ENCODE measurements at places on chromosomes 5 and 9.
A peak's percentile ranks its signal among the peaks of the same experiment; 100 is the strongest.

GRCh38 chr9:79154806-79155205 is 417.0 kb upstream of the TLE4 start:
- DNase-seq = no peak

GRCh38 chr5:27472871-27473270 is 434.5 kb upstream of the CDH9 start:
- DNase-seq = no peak

GRCh38 chr5:145775893-145776444 is 59.2 kb downstream of the PRELID2 start:
- DNase-seq = no peak

GRCh38 chr9:130499804-130500263 is 55.1 kb downstream of the ASS1 start:
- DNase-seq = no peak

DNA sequence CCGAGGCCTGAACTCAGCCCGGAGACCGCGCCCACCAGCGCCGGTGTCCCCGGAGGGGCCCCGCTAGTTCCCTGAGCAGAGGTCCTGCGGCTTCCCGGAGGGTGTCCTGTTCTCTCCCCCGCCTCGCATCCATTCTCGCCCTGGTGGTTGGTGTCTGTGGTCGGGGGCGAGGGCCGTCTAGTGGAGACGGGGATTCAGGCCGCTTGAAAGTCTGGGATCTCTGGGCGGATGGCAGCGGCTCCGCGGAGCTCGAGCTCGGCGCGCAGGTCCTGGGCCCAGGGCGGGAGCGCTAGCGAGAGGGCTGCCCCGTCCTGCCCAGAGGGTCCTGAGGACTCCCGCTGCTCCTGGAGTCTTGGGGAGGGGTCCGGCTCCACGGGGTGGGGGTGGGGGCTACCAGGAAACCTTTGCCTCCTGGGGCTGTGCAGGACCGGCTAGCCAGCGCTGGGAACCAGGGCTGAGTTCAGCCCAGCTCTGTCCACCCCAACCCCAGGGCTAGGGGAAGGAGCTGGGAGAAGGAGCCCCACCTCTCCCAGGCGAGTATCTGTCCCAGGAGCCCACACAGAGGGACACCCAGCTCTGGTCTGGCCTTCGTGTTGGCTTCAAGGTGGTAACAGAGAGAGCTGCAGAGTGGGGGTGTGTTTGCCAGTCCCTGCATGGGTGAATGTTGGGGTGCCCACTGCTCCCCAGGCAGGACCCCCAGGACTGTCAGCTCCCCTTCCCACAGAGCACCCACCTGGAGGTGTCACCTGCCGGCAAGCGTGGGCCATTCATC is 4.0 kb downstream of the TOR4A start:
- no peak for DNase-seq

DNA sequence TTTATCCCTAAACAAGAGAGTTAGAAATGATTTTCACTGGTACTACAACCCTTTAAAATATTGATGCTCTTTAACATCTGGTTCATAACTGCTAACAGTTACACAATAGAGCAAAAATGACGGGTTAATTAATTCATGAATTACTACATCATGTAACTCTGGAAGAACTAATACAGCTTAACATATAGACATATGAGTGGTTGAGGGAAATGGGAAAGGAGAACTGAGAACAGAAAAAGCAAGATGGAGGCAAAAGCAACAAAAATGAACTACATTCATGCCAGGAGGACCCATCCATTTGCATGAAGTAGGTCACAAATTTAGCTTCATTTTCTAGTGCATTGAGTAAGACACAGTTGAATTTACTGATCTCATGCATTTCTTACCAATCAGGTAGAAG is 61.8 kb downstream of the C9 start:
- peak; percentile 16 for DNase-seq

GRCh38 chr5:168951769-168952168 is 349.2 kb downstream of the SLIT3 start:
- no peak for DNase-seq

DNA sequence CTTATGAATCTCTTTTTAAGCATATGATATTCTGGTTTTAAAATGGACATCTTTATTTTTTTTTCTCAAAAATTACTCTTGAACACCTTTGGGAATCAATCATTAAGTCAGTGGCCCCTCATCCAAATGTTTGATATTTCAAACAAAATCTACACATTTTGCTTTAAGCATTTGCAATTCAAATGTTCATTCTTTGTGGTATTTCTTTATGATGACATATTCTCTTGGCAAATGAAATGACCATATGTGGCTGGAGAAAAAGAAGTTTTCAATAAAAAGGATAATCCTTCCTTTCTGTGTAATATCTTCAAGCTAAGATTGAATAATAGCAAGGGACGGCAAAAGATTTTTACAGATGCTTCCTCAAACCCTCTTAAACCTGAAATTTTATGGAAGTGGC is 420.8 kb downstream of the MTRR start:
- DNase-seq = no peak

- no peak for DNase-seq
Measured at GRCh38 chr9:131238402-131239021, 37.8 kb downstream of the FAM78A start.

DNA sequence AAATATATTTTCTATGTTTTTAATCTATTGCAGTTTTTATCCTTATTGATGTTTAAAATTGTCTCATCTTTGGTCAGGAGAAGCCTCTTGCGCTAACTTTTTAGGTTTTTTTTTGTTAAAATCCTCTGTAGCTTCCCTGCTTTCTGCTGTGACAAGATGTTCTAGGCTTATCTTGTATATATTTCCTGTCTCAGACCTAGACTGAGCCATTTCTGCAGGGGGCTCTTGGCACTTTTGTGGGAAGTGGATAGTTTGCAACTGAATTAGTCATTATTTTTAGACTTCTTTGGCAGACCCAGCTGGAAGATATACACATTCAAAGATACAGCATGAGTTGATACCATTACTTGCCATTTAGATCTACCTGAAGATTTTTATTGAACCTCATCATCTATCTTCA is 28.8 kb downstream of the TCERG1 start:
- DNase-seq = no peak

GRCh38 chr5:128378632-128379031 is 159.4 kb downstream of the FBN2 start:
- no peak for DNase-seq

DNA sequence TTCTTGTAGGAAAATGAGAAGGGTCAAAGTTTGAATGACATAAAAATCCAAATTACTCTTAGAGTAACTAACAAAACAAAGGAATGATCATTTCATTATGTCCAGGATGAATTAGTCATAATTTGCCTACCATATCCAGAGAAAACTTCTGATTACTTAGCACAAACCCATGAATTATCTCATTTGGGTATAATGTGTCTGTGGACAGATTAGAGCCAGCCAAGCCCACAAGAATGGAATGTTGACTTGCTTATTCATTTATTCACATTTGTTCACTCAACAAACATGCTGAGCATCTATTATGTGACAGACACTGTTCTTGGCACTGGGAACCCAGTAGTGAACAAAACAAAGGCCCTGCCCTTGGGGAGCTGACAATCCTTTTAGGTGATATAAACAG is 87.4 kb downstream of the APBA1 start:
- DNase-seq = no peak

GRCh38 chr5:38866362-38867031 is 20.7 kb downstream of the OSMR start:
- no peak for DNase-seq

GRCh38 chr5:31187591-31187990 is 5.9 kb upstream of the CDH6 start:
- no peak for DNase-seq

GRCh38 chr9:95131023-95131943 is 186.2 kb downstream of the FANCC start:
- no peak for DNase-seq

GRCh38 chr5:56735849-56736641 is 79.3 kb upstream of the MAP3K1 start:
- DNase-seq = no peak

DNA sequence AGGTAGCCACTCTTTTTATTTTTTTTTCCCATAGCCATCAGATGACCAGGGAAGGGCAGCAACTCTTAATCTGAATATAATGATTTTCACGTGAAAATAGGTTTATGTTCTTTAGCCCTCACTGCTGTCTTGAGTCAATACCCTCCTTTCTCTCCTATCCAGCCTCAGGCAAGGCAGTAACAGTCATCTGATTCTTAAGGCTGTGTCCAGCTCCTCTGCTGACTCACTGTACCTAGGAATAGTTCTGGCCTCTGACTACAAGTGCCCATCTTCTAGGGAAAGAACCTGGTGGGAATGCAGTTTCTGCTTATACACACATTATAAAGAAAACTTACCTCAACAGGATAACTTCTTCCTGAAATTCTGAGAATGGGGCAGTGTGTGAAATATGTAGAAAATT is 30.7 kb downstream of the DHX29 start:
- no peak for DNase-seq

Data from GM12864 (cell line).